Heart left ventricle (tissue), 16 donors: ENCODE measurements at places on chromosomes 7 and 10. TPM values are rescaled to one million over a fixed set of nuclear protein-coding genes. Genes with fewer than 3 reads are reported as not detected.

Gene CCDC3
- 8.2 TPM for total RNA-seq

- H3K36me3 ChIP-seq: no peaks in the 10 kb centered on the region
- peaks cover 15% of the 10 kb centered on the region for H3K4me1 ChIP-seq
- DNase-seq: peak; percentile 52
- H3K4me3 ChIP-seq: no peak overlapping the region
- no peak overlapping the region for H3K27ac ChIP-seq
Observed at GRCh38 chr7:24725554-24726241, 31.6 kb downstream of the GSDME start.

DNA sequence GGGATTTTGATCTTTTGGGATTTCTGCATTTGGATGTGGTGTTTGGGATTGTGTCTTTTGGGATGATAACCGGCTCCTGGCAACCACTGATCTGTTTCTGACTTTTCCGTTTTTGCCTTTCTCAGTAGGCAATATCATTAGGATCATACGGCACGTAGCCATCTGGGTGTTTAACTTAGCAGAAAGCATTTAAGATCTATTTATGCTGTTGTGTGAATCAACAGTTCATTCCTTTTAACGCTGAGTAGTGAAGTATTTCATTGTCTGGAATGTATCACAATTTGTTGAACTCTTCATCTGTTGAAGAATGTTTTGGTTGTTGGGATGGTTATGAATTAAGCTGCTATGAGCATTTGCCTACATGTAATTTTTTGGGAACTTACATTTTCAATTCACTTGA lies 459.6 kb downstream of the SDK1 start:
- H3K4me1 ChIP-seq: no peaks in the 10 kb centered on the region
- H3K4me3 ChIP-seq: no peak overlapping the region
- H3K36me3 ChIP-seq: no peaks in the 10 kb centered on the region
- H3K27me3 ChIP-seq: no peaks in the 10 kb centered on the region
- H3K27ac ChIP-seq: no peak overlapping the region
- no peak for DNase-seq

- H3K4me3 ChIP-seq: no peak overlapping the region
- no peaks in the 10 kb centered on the region for H3K36me3 ChIP-seq
- H3K27ac ChIP-seq: no peak overlapping the region
- peaks cover 5% of the 10 kb centered on the region for H3K27me3 ChIP-seq
- no peaks in the 10 kb centered on the region for H3K4me1 ChIP-seq
Observed at GRCh38 chr7:21251151-21251800, 176.6 kb upstream of the SP4 start.

GRCh38 chr7:151484971-151485707 lies 34.6 kb downstream of the RHEB start:
- DNase-seq: no peak
- peaks cover 58% of the 10 kb centered on the region for H3K4me1 ChIP-seq
- H3K27me3 ChIP-seq: no peaks in the 10 kb centered on the region
- no peak overlapping the region for H3K27ac ChIP-seq
- H3K36me3 ChIP-seq: peaks cover 9% of the 10 kb centered on the region

DNA sequence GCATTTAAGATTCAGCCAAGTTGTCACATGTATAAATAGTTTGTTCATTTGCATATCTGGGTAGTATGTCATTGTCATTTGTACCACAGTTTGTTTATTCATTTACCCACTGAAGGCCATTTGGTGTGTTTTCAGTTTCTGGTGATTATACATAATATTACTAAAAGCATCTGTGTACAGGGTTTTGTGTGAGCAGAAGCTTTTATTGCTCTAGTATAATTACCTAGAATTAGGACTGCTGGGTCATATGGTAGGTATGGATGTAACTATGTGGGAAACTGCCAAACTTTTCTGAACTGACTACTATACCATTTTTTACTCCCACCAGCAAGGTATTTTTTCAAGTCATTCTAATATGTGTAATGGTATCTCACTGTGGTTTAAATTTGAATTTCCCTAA lies 584.0 kb upstream of the GHITM start:
- H3K27me3 ChIP-seq: no peaks in the 10 kb centered on the region

DNA sequence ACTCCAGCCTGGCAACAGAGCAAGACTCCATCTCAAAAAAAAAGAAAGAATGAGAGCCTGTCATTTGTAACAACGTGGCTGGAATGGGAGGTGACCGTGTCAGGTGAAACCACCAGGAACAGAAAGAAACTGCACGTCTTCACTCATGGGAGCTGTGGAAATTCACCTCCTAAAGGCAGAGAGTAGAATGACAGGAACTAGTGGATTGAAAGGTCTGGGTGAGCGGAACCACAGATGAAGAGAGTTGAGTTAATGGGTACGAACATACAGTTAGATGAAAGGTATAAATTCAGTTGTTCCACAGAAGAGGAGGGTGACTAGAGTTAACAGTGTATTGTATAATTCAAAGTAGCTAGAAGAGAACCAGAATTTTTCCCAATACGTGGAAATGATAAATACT lies 78.6 kb downstream of the MAD1L1 start:
- no peak overlapping the region for H3K4me3 ChIP-seq

- peaks cover 12% of the 10 kb centered on the region for H3K4me1 ChIP-seq
- no peaks in the 10 kb centered on the region for H3K36me3 ChIP-seq
- H3K27me3 ChIP-seq: peaks cover 90% of the 10 kb centered on the region
- no peak overlapping the region for H3K27ac ChIP-seq
- no peak for DNase-seq
Observed at GRCh38 chr7:155534691-155535090, 11.7 kb downstream of the CNPY1 start.

GRCh38 chr10:4848356-4849041 lies 22.5 kb downstream of the AKR1E2 start:
- H3K36me3 ChIP-seq: no peaks in the 10 kb centered on the region
- peak overlapping the region; percentile 26 for H3K27ac ChIP-seq
- DNase-seq: no peak
- peaks cover 30% of the 10 kb centered on the region for H3K4me1 ChIP-seq
- H3K4me3 ChIP-seq: no peak overlapping the region

- no peak overlapping the region for H3K4me3 ChIP-seq
- H3K4me1 ChIP-seq: no peaks in the 10 kb centered on the region
- no peaks in the 10 kb centered on the region for H3K27me3 ChIP-seq
- DNase-seq: no peak
- H3K36me3 ChIP-seq: peaks cover 13% of the 10 kb centered on the region
Observed at GRCh38 chr10:60099998-60100747, 193.8 kb upstream of the CCDC6 start.

Gene CELF2
- total RNA-seq: 67.1 TPM

DNA sequence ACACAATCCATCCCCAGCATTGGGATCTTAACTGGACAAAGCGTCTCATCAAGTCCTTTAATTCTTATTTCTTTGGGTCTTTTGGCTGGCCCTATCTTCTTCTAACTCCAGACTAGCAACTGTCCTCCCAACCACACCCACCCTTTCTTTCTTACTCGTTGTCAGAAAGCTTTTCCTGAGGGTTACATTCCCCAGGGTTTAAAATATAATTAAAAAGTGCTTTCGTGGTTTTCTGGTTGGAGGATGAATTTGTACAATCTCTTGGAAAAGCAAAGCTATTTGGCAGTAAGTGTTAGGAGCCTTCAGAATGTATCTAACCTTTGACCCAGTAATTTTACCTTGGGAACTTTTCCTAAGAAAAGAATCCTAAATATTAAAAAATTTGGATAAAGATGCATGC lies 10.4 kb upstream of the ITGB8 start:
- no peaks in the 10 kb centered on the region for H3K4me1 ChIP-seq
- no peak for DNase-seq
- H3K27me3 ChIP-seq: no peaks in the 10 kb centered on the region
- H3K27ac ChIP-seq: no peak overlapping the region
- H3K36me3 ChIP-seq: no peaks in the 10 kb centered on the region

DNA sequence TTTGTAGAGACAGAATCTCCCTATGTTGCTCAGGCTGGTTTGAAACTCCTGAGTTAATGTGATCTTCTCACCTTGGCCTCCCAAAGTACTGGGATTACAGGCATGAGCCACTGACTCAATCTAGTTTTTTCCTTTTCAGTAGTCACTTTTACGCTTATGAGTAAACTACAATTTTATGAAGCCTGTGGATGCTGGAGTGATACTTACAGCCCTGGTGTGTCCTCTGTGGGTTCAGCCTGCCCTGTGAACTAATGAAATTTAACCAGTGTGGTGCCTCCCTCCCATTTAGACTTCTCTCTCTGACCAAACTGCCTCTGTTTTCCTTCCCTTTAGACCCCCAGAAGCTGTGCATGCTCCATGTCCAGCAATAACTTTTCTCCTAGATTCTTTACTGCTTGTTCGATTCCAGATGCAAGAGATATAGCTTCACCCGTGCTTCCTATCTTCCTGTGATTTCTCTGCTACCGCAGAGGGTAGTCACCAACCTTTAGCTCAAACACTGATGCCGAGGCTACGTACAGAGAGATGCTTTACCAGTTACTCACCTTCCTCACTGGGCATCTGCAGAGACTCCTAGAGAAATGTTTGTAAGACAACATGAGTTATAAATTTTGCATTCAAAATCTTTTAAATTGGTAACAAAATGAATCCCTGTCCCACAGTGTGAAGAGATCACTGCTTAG lies 90.8 kb downstream of the KIAA1217 start:
- no peak overlapping the region for H3K4me3 ChIP-seq
- H3K27ac ChIP-seq: no peak overlapping the region
- no peaks in the 10 kb centered on the region for H3K36me3 ChIP-seq
- no peak for DNase-seq
- peaks cover 27% of the 10 kb centered on the region for H3K4me1 ChIP-seq

Gene FAM13C
- total RNA-seq: 9.6 TPM

- H3K36me3 ChIP-seq: peaks cover 5% of the 10 kb centered on the region
- no peak overlapping the region for H3K27ac ChIP-seq
- no peaks in the 10 kb centered on the region for H3K27me3 ChIP-seq
- no peak for DNase-seq
- H3K4me3 ChIP-seq: no peak overlapping the region
Observed at GRCh38 chr7:102834466-102834865, 78.3 kb upstream of the LRRC17 start.

DNA sequence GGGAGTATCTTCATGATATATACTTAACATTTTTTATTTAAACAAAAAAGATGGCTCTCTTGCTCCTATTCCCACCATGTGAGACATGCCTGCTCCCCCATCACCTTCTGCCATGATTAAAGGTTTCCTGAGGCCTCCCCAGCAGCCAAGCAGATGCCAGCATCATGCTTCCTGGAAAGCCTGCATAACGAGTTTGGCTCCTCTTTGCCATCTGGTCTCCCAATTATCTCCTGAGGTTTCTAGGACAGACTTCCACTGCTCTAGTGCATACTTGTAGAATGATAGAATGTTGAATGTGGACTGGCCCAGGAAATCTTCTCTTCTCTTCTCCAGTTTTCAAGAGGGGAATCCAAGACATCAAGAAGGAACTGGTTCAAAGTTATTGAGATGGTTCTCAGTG lies 45.9 kb upstream of the ELAPOR2 start:
- no peak for DNase-seq
- no peaks in the 10 kb centered on the region for H3K36me3 ChIP-seq
- no peak overlapping the region for H3K27ac ChIP-seq

Gene GOLGA7B
- total RNA-seq: 0.22 TPM

DNA sequence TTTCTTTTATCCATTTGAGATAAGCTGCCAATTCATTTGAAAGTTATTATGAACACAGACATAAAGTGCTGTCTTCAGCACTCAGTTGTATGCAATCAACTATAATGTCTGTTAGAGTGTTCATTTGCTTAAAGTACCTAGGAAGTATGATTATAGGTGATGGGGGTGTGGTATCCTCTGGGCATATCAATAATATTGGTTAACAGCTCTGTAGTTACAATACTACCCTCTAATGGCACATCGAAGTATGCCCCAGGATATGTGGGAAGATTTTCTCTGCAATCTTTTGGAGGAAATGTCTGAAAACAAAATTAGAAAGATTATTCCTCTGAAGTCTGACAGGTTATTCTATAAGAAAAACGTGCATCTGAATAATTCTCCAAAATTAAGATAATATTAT lies 429.7 kb downstream of the ARL4A start:
- no peak overlapping the region for H3K27ac ChIP-seq
- H3K36me3 ChIP-seq: no peaks in the 10 kb centered on the region
- no peaks in the 10 kb centered on the region for H3K27me3 ChIP-seq
- H3K4me1 ChIP-seq: no peaks in the 10 kb centered on the region
- no peak for DNase-seq

Gene SUN3
- not detected for total RNA-seq

GRCh38 chr10:97737770-97738265 lies 890 bp downstream of the ZFYVE27 start:
- peaks cover 9% of the 10 kb centered on the region for H3K4me1 ChIP-seq
- H3K36me3 ChIP-seq: peaks cover 13% of the 10 kb centered on the region
- peak overlapping the region; percentile 97 for H3K27ac ChIP-seq
- H3K4me3 ChIP-seq: peak overlapping the region; percentile 99

Gene GRID2IP
- total RNA-seq: 0.08 TPM

- no peak overlapping the region for H3K27ac ChIP-seq
- H3K27me3 ChIP-seq: no peaks in the 10 kb centered on the region
- DNase-seq: no peak
- no peak overlapping the region for H3K4me3 ChIP-seq
Observed at GRCh38 chr7:98541101-98541500, 76.0 kb upstream of the NPTX2 start.

GRCh38 chr7:29895559-29895958 lies 89.3 kb downstream of the WIPF3 start:
- H3K36me3 ChIP-seq: no peaks in the 10 kb centered on the region
- H3K4me3 ChIP-seq: no peak overlapping the region
- no peaks in the 10 kb centered on the region for H3K27me3 ChIP-seq

GRCh38 chr10:18332048-18332447 lies 191.8 kb downstream of the CACNB2 start:
- peak overlapping the region; percentile 62 for H3K27ac ChIP-seq
- no peaks in the 10 kb centered on the region for H3K27me3 ChIP-seq
- no peaks in the 10 kb centered on the region for H3K36me3 ChIP-seq

GRCh38 chr10:8534891-8535290 lies 480.4 kb downstream of the GATA3 start:
- H3K27ac ChIP-seq: no peak overlapping the region
- no peaks in the 10 kb centered on the region for H3K27me3 ChIP-seq
- DNase-seq: no peak
- no peaks in the 10 kb centered on the region for H3K36me3 ChIP-seq

Gene UCN3
- not detected for total RNA-seq

Gene SEMA3C
- total RNA-seq: 67.7 TPM

DNA sequence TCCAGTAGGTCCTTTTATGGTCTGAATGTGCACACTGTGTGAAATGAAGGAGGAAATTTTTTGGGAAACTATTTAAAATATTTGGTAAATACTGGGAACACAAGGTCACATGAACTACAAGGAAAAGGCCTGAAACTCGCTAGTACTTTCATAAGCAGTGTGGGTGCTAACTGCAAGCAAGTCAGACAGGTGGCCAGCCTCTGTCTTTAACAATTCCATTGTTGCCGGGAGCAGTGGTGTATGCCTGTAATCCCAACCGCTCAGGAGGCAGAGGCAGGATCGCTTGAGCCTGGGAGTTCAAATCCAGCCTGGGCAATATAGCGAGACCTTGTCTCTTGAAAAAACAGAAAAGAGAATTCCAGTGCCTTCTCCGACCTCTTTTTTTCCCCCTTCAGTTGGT lies 37.5 kb downstream of the SMURF1 start:
- H3K27ac ChIP-seq: no peak overlapping the region
- H3K36me3 ChIP-seq: no peaks in the 10 kb centered on the region
- DNase-seq: no peak
- H3K4me3 ChIP-seq: no peak overlapping the region
- H3K4me1 ChIP-seq: peaks cover 51% of the 10 kb centered on the region
- no peaks in the 10 kb centered on the region for H3K27me3 ChIP-seq

Gene TAF3
- total RNA-seq: 9.0 TPM
